T-helper 2 cell (primary cell): ENCODE measurements at places on chromosomes 13 and 19.

DNA sequence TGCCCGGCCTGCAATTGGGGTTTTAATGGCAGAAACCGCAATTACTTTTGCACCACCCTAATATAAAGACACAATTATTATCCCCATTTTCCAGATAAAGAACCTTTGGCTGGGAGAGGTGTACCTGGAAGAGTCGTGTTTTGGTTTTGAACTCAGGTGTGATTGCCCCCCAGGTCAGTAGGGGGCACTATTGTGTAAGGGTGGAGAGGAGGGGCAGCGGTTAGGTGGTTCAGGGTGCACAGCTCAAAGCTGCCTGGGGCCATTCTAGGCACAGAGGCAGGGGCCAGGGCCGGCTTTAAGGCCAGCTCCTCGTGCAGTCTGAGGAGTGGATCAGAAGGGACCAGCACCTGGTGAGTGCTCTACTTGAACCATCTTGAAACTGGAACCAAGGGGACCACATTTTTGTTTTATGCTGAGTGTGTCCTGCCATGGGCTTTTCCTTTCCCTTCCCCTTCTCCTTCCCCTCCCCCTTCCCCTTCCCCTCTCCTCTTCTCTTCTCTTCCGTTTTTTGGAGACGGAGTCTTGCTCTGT, 5.8 kb upstream of the FCGRT start:
- DNase-seq = peak; percentile 64

- DNase-seq = no peak
These were observed 26.5 kb upstream of the LSM14A start for GRCh38 chr19:34145741-34146202.

DNA sequence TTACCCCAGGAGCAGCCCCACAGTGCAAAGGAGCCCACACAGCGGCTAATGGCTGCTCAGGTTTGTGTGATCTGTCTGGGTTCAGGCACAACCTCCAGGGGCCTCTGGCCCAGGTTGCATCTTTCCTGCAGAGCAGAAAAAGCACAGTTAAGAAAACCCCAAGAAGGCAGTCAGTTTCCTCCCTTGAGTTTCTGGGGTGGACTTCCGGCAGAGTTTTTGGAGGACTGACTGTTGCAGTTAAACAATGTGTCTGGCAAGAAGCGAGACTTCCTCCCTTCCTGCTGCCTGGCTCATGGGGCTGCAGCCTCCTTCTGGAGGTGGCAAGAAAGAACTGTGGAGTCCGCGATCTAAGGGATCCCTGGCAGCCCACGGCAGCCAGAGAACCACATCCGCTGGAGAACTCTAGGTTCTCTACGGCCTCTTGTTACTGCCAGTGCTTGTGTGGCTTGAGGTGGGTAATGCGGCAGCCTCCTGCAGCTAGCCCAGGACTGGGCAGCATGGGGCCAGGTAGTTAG, 114.4 kb downstream of the ZDHHC20 start:
- no peak for DNase-seq

GRCh38 chr13:27170516-27171243, 931 bp downstream of the USP12 start:
- peak; percentile 14 for DNase-seq

- DNase-seq = no peak
These were observed 3.0 kb upstream of the APC2 start for GRCh38 chr19:1446713-1447481.

DNA sequence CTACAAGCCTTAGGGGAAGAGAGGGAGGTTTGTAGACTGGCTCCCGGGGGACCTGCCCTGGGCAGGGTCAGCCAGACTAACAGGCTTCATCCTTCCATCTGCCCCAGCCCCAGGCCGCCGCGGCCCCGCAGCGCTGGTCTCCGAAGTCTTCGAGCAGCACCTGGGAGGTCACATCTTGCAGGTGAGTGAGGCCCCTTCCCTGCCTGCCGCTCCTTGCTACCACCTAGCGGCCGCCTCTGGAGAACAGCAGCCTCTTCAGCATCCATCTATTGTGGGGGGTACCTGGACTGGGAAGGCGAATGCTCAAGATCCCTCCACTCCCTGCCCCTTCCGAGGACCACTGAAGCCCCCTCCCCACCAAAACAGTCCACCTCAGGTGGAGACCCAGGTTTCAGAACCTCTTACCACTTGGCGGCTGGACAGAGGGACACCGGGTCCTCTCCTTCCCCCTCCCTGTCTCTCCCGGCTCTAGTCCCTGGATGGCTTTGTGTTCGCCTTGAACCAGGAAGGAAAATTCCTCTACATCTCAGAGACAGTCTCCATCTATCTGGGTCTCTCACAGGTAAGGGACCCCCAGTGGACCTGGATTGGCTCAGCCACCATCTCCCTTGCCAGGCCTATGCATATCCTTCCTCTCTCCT, 12.7 kb downstream of the NPAS1 start:
- peak; percentile 63 for DNase-seq

- no peak for DNase-seq
These were observed 389.3 kb upstream of the PCDH9 start for GRCh38 chr13:67619351-67619994.

- DNase-seq = no peak
These were observed 5.7 kb downstream of the ACTN4 start for GRCh38 chr19:38653028-38653571.

GRCh38 chr19:44278181-44278690, 18.6 kb downstream of the ZNF233 start:
- no peak for DNase-seq

DNA sequence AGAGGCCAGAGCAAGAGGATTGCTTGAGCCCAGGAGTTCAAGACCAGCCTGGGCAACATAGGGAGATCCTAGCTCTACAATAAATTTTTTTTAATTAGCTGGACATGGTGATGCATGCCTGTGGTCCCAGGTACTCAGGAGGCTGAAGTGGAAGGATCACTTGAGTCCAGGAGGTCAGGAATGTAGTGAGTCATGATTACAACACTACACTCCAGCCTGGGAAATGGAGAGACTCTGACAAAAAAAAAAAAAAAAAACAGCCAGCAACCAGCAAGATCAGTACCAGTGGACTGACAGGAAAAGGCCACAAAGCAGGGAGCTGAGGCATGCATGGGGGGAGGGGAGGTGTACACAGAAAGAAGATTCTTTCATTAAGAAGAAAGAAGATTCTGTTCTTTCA, 52.7 kb upstream of the RFXAP start:
- no peak for DNase-seq
